CD4-positive, CD25-positive, alpha-beta regulatory T cell (primary cell): ENCODE measurements at places on chromosomes 2 and 18.

- DNase-seq: no peak
Observed at GRCh38 chr2:230827774-230828271, 36.9 kb upstream of the ITM2C start.

DNA sequence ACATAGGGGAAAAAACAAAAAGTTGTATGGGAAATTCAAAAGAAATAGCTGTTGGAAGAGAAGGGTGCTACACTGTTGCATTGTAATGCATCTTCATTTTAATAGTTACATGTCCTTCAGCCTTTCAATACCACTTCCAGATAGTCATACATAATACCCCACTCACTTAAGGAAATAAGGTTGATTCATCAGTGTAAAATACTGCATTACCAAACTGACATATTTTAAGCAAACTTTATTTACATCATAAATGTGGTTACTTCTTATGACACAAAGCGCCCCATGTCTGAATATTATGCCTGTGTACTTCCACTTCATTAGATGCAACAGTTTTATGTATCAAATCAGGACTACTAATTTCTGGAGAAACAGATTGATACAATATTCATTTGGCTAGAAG is 4.5 kb downstream of the RBMS1 start:
- no peak for DNase-seq

DNA sequence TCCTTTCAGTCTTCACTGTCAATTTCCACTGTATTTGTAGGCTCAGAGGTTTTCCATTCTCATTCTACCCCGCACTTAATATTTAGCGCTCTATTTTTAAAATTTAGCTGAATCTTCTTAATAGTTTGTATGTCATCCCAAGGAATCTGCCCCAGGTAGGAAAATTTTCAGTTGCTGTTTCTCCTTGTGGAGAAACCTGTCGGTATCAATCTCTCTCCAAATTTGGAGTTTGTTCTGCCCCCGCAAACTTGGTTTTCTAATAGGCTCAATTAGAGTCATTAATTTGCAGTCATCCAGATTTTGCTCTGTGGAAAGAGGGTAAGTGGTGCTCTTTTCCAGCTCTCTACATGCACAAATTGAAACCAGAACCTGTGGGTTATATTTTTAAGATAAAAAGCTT is 87.6 kb downstream of the DNAH6 start:
- no peak for DNase-seq

DNA sequence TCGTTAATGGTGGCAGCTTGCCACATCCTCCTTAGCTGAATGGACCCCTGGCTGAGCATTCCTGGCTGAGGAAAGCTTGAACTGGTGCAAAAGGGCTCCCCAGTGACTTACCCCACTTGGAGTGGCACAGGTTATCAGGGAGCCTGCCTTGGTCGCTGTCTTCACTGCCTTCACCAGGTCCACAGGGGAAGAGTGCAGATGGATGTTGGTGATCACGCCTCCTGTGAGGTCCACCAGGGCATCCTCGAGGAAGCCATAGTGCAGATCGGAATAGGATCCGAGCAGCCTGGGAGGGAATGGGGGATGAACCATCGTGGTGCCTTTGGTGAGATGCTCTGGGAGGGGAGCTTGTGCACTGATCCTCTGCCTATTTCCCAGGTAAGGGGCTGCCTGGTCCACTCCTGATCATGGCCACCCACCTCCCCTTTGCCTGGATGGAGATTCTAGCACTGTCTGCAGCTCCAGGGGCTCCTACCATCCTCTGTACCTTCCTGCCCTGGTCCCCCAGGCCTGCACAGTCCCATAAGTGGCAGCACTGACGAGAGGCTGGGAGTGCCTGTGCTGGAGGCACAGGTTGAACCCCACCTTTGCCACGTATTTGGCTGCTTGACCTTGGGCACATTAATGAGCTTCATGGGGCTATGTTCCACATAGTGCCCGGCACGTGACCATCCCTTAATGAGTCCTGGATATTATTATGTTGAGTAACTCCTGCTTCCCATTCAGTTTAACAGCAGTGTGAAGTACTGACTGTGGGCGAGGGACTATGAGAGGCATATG is 43.0 kb downstream of the CAPN13 start:
- DNase-seq: no peak

DNA sequence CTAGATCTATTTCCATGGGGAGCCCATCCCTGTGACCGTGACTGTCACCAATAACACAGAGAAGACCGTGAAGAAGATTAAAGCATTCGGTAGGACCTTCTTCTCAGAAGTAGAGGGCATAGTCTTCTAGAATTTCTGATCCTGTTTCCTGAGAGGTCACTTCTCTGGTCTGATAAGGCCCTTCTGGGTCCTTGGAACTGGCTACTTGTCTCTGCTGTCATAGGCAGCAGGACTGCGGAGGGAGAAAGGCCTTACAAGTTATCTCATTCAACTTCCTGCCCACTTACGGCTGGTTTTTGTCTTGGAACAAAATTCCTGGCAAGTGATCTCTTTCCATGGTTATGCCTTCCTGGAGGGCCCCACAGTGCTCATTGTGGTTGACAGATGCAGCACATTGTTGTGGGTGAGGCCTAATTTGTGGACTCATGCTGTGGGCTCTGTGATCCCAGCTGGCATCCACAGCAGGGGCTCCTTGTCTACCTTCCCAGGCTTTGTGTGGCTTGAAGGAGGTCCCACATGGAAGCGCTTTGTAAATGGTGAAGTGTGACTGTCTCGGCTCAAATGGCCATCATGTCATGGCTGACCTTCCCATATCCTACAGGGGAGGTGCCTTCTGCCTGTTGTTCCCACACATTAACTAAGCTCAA is 22.0 kb downstream of the SAG start:
- DNase-seq: no peak

DNA sequence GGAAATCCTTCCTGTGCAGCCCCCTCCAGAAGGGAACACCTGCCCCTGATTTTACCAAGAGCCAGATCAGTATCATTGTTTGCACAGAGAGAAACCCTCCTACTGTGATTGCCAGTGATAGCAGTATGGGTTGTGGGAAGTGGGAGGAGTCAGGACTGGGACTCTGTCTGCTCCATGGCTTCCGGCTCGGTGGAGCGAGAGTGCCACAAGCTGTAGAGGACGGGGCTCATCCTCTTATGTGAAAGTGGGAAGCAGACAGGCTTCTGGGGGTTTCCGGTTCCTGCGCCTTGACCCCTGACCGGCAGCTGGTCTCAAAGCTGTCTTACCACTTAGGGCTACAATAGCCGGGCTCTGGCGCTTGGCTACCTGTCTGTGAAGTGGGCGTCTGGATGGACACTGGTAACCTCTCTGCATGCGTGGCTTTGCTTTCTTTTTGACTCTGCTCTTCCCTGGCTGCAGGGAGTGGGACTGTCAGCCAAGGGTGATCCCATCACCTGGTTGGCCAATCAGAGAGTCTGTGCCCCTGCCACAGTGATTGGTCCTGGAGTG is 79.7 kb downstream of the BCL2L11 start:
- DNase-seq: no peak

DNA sequence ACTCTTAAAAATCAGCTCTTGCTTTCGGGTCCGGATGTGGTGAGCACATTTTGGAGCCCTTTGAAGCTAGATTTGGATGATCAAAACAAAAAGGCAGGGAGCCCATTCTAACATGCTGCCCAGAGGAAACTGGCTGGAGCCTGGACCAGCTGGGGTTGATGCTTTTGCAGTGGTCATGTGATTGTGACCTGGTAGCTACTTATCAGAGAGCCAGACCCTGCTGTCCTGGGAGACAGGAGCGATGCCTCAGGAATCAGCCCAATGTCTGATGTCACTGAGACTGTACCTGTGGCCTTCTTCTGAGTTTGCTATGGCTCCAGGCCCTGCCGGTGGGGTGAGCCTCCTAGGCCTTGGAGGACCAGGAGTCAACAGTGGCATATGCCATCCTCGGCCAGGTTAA is 18.7 kb upstream of the SCLY start:
- DNase-seq: peak; percentile 20
